ENCODE measurements at places on chromosomes 7 and 10. TPM values are rescaled to one million over a fixed set of nuclear protein-coding genes. Genes with fewer than 3 reads are reported as not detected.

DNA sequence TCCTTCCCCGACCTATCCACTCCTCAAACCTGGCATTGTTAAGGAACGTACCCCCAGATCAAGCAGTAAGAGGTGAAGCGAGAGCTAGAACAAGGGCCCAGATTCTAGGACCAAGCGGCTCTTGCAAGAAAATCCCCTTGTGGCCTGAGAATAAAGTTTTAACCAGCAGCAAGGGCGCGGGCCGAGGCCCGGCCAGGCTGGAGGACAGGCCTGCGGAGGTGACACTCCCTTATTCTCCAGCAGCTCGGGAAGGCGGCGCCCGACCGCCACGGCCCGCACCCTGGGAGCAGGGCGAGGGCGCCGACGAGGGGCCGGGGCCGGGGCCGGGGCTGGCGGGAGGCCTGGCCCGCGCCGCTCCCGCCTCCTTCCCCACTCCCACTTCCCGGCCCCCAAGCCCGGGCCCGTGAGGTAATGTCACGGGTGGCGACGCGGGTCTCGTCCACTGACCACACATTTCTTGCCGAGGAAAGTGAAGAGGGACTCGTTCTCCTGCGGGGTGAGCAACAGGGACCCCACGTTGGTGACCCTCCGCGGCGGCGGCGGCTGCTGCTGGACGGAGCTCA lies 551 bp downstream of the WASL start:
- peak; percentile 34 for DNase-seq

DNA sequence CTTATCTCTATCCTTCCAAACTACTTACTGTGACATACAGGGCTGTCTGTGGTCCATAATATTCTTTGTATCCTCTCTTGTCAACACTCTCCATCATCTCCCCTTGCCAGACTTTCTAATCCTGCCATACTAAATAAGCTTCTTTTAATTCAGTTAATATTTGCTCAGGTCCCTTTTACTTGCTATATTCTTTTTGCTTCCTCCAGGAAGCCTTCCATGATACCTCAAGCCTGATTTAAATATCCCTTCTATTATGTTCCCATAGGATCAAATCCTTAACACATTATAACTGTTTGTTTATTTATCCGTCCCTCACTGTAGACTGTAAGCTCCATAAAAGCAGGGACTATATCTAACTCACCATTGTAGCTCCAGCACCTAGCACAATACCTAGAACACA lies 7.2 kb upstream of the PPP3CB start:
- no peak for DNase-seq

DNA sequence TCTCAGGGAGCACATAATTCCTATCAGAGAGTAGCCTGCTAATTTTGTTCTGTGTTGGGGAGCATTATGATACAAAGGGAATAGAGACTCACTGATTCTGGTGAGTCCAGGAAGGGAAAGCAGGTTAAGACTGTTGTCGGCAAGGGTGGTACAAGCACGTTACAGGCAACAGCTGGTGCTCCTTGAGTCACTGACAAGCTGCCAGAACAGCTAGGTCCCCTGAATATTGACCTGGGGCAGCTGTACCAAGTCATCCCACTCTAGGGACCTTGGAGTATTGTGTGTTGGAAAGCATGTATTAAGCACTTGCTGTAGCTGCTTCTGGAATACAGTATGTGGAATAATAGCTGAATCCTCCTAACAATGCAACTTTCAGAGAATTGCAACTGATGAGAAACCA lies 37.0 kb upstream of the GLCCI1 start:
- DNase-seq = no peak

GRCh38 chr10:106761906-106762305 lies 402.6 kb downstream of the SORCS1 start:
- no peak for DNase-seq

DNA sequence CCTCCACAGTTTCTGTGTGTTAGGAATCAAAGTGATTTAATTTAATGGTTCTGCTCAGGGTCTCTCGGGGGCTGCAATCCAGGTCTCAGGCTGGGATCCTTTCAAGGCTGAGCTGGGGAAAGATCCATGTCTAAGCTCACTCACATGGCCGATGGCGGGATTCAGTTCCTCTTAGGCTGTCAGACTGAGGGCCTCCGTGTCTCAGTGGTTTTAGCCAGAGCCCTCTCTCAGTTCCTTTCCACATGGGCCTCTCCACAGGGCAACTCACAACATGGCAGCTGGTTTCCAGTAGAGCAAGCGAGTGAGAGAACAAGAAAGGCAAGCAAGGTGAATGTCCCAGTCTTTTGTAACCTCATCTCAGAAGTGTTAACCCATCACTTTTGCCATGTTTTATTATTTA lies 26.9 kb downstream of the CAV1 start:
- DNase-seq = no peak

The RPEL1 gene
- not detected for total RNA-seq

DNA sequence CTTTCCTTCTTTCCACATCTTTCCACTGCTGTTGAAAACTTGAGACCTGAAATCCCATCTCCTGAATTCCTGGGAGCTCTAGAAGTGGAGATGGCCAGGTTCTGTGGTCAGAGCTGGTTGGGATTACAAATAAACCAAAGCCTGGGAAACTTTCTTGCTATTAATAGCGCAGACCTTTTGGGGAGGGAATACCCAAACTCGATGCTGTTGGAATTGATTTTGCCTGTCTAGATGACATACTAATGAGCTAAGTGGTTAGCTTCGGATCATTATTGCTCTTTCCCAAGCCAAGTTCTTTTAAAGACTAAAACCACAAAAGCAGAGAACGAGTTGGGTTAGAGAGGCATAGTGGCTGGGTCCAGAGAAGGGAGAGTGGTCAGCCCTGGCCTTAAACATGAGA lies 76.6 kb downstream of the TCF7L2 start:
- no peak for DNase-seq

The HDAC9 gene
- 3.6 TPM for total RNA-seq

The POLR2J gene
- total RNA-seq = 50.5 TPM

The PGAM2 gene
- total RNA-seq = 2.5 TPM

The AS3MT gene
- total RNA-seq = 26.9 TPM

The TRIL gene
- 9.3 TPM for total RNA-seq

GRCh38 chr10:11113156-11113555 lies 95.5 kb downstream of the CELF2 start:
- no peak for DNase-seq

DNA sequence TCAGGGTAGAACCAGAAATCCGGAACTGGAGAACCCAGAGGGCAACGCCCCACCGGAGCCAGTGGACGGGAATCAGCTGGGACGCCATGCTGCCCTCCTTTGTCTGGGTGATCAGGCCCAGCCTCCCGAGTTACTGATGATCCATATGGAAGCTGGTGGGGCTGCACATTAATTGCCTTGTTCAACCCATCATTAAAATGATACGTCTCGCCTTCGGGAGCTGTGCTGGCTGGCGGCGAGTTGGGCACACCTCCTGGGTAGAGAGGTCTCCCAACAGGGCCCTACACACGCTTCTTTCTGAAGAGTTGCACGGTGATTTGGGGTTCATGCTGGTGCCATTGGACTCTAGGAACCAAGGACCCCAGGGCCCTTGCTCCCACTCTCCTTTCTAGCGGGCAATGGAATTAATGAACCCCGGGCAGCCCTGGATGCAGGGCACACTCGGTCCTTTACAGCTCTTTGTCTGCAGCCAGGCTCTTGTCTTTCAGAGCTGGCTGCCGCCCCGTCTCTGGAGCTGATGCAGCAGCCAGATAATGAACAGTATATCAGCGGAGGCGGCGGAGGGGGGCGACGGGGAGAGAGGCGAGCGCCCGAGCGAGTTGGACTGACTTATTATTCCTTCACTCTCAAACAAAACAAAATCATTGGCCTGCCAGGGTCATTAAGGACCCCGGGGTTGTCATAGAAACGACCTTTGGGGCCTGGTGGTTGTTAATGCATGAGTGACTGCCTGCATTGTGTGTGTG lies 412.2 kb upstream of the ZMIZ1 start:
- DNase-seq = peak; percentile 67

The AUTS2 gene
- 125 TPM for total RNA-seq

- DNase-seq = no peak
Observed at GRCh38 chr10:107657851-107658250, 493.3 kb upstream of the SORCS1 start.

- no peak for DNase-seq
Observed at GRCh38 chr7:107779647-107780099, 23.4 kb downstream of the SLC26A3 start.

- DNase-seq = no peak
Observed at GRCh38 chr10:132534391-132535064, 3.1 kb upstream of the INPP5A start.

- DNase-seq = no peak
Observed at GRCh38 chr7:14197280-14197679, 207.8 kb upstream of the ETV1 start.

The DNTT gene
- not detected for total RNA-seq

DNA sequence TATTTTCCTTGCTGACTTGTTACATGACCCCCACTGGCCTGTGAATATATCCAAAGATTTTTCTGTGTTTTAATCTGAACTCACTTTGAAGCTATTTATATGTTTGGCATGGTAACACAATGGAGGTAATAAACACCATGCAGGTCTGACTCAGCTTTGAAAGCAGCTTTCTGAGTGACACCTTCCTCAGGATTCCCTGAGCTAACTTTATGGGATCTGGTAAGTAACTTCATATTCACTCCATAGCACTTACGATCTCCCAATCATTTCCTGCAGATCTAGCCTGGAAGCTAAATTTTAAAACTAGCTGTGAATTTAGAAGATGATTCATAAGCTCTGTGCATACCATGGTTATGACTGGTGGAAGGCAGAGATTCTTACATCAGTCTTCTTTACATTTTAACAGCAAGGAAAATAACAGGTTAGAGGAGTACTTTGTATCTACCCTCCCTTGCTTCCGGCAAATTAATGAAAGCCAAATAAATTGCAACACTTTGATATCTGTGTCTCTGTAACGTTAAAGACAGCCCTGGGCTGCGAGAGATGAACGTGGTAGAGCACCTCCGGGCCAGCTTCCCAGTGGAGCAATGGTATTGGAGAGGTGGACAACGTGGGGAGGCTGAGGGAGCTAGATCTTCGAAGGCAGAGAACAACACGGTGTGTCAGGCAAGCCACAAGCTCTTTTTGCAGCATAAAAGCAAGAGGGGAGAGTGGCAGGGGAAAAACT lies 170.2 kb upstream of the KLF14 start:
- no peak for DNase-seq

- DNase-seq = no peak
Observed at GRCh38 chr7:16849296-16850148, 32.3 kb downstream of the AGR3 start.

The TMEM236 gene
- 0.07 TPM for total RNA-seq

GRCh38 chr10:86392723-86393094 lies 26.1 kb upstream of the GRID1 start:
- no peak for DNase-seq

Measured in progenitor cell of endocrine pancreas (in vitro differentiated cells).